ENCODE measurements at places on chromosomes 12 and 14. TPM values are rescaled to one million over a fixed set of nuclear protein-coding genes. Genes with fewer than 3 reads are reported as not detected.
A peak's percentile ranks its signal among the peaks of the same experiment; 100 is the strongest.

DNA sequence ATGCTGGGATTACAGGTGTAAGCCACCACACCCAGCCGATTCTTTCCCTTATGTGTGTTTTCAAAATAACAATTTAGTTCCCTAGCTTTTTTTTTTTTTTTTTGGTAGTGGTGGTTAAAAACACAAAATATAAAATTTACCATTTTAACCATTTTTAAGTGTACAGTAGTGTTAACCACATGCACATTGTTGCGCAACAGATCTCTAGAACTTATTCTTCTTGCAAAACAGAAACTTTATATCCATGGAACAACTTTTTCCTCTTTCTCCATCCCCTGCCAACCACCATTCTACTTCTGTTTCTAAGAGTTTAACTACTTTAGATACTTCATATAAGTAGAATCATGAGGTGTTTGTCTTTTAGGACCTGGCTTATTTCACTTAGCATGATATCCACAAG lies 1.1 kb upstream of the NDUFA12 start:
- peak overlapping the region; percentile 86 for H3K27ac ChIP-seq
- no peaks in the 10 kb centered on the region for H3K27me3 ChIP-seq
- peaks cover 21% of the 10 kb centered on the region for H3K36me3 ChIP-seq
- DNase-seq, result no peak
- peaks cover 13% of the 10 kb centered on the region for H3K4me1 ChIP-seq

DNA sequence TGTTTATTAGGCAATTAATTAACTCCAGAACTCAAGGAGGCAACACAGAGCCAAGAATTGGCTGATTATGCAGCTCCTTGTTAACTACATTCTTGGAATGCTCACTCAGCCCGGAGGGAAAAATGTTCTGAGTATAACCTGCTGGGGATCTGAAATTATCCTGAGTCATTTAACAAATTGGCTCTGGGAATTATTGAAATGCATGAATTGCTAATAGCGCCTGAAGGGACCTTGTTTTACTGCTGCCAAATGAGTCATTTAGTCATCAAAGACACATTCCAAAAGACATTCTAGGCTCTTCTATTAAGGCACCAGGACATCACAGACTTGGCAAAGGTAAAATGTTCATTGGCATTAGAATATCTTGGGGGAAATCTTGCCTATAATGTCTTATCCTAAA lies 13.0 kb downstream of the TMEM52B start:
- H3K4me1 ChIP-seq, result peaks cover 9% of the 10 kb centered on the region
- H3K27ac ChIP-seq, result no peak overlapping the region
- peaks cover 18% of the 10 kb centered on the region for H3K27me3 ChIP-seq
- H3K36me3 ChIP-seq, result no peaks in the 10 kb centered on the region
- H3K4me3 ChIP-seq, result no peak overlapping the region

DNA sequence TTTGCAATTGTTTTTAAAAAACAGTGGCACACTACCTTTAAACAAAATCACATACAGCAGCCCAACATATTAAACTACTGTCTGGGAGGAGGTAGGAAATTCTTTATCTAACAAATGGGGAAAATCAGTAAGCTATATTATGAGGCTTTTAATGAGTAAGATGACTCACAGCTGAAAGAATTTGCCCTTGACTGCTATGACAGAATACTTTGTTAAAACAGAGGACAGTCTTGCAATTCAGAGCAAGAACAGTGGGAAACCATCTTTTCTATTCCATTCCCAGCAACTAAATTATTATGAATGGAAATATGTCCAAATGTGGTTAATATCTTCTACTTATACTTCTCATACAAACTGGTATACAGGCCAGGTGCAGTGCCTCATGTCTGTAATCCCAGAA lies 49.2 kb upstream of the SGPP1 start:
- no peaks in the 10 kb centered on the region for H3K36me3 ChIP-seq
- H3K27me3 ChIP-seq, result no peaks in the 10 kb centered on the region
- DNase-seq, result no peak
- no peaks in the 10 kb centered on the region for H3K4me1 ChIP-seq
- no peak overlapping the region for H3K4me3 ChIP-seq
- no peak overlapping the region for H3K27ac ChIP-seq

- H3K27ac ChIP-seq, result no peak overlapping the region
- no peaks in the 10 kb centered on the region for H3K4me1 ChIP-seq
- peak; percentile 17 for DNase-seq
Observed at GRCh38 chr14:70955543-70956480, 48.6 kb downstream of the PCNX1 start.

GRCh38 chr12:128823216-128823915 lies 392 bp downstream of the SLC15A4 start:
- H3K36me3 ChIP-seq, result peaks cover 19% of the 10 kb centered on the region
- H3K27ac ChIP-seq, result peak overlapping the region; percentile 68
- H3K4me3 ChIP-seq, result peak overlapping the region; percentile 77
- peaks cover 30% of the 10 kb centered on the region for H3K4me1 ChIP-seq
- DNase-seq, result peak; percentile 71

- H3K36me3 ChIP-seq, result no peaks in the 10 kb centered on the region
- H3K27me3 ChIP-seq, result no peaks in the 10 kb centered on the region
- DNase-seq, result no peak
- H3K27ac ChIP-seq, result no peak overlapping the region
- peaks cover 8% of the 10 kb centered on the region for H3K4me1 ChIP-seq
Observed at GRCh38 chr14:70558356-70558755, 23.6 kb upstream of the ADAM20 start.

DNA sequence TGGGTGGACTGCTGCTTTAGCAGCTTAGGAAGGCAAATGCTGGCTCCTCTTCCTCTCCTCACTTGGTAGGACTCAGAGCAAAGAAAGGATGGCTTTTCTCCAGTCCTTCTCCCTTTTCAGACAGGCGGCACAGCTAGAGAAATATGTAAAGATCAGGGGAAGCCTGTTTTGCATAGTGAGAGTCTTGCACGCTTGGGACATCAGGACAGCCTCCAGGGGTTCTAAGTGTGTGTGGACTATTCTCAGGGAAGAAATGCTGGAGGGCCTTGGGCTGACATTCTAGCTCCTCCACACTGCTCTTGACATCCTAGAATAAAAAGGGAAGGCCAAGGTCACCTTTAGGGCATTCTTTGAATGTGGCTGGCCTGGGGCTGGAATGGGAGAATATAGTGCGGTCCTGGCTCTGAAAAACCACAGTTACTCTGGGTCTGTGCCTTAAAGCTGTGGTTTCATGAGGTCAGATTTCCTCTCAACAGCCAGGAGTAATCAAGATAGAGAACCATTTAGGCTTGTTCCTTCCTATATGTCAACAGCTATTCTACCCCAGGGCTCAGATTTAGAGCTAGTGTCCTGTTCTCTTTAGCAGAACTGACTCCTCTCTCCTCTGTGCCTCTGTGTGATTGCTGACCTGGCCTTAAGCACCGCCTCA lies 24.3 kb downstream of the CMA1 start:
- no peak for DNase-seq
- H3K4me3 ChIP-seq, result no peak overlapping the region
- H3K27ac ChIP-seq, result no peak overlapping the region
- H3K4me1 ChIP-seq, result no peaks in the 10 kb centered on the region
- H3K36me3 ChIP-seq, result no peaks in the 10 kb centered on the region
- no peaks in the 10 kb centered on the region for H3K27me3 ChIP-seq

DNA sequence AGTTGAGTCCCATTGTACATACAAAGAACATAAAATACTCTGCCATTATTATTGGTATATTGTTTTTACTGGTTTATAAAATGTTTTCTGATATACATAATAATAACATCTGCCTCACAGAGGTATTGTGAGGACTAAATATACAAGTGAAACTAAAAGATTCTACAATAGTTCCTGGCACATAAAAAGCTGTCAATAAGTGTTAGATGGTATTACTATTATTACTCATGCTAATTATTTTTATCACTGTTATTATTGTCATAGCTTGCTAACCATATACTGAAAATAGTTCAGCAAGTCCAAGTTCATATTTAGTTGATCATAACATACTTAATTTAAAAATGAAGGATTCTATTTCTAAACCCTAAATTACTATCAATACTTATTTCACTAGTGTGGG lies 34.4 kb downstream of the BTG1 start:
- no peak for DNase-seq
- H3K27me3 ChIP-seq, result no peaks in the 10 kb centered on the region
- H3K27ac ChIP-seq, result no peak overlapping the region
- H3K36me3 ChIP-seq, result no peaks in the 10 kb centered on the region
- no peak overlapping the region for H3K4me3 ChIP-seq

The FLVCR2 gene
- total RNA-seq, result 1.4 TPM

The GPR137C gene
- 2.0 TPM for total RNA-seq

The ASCL1 gene
- 0.15 TPM for total RNA-seq
